Stimulated activated CD4-positive, alpha-beta T cell treated with anti-CD3 and anti-CD28 coated beads, Interleukin-15, amount 100 ng/mL, for 1 hour (primary cell): ENCODE measurements at places on chromosomes 2 and 18.

DNA sequence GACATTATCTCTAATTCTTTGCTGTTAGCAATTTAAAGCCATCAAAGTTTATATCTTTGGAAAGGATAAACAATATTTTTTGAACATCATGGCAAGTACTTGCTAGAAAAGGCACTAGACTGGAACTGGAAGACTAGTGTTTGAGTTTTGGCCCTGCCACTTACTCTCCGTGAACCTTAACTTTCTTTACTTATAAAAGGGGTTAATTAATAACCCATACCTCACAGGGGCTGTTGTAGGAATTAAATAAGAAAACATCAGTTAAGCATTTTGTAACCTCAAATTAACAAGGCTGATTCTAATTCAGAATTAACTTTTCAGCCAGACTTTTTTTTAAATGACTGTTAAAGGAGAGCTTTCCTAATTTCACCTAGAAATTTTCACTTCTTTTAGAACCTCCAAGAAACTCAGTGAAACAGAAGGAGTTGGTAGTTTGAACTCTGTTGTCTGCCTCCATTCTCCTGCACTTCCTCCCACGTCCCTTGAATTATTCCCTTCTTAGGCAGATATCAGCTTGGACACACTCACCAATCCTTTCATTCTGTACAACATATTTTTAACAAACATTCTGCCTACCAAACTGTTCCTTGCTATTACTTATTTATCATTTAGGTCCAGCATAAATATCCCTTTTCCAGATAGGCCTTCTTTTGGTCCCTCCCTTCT lies 79.5 kb downstream of the COX7A2L start:
- DNase-seq: no peak

DNA sequence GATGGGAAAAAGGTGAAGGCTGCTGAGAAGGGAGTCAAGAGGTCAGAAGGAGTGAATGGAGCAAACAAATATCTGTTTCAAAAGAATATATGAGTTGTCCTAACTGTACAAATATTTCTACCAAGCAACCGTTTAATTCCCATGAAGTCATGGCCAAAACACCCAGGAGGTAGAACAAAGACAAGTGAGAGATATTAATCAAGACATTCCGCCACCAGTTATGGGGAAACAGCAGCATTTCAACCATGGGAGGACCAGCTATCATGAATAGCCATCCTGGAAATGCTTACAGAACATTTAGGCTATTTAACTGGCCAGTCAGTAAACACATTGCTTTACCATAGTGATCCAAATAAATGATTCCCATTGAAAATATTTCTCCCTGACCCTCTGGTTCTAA lies 396.3 kb downstream of the IRS1 start:
- no peak for DNase-seq

DNA sequence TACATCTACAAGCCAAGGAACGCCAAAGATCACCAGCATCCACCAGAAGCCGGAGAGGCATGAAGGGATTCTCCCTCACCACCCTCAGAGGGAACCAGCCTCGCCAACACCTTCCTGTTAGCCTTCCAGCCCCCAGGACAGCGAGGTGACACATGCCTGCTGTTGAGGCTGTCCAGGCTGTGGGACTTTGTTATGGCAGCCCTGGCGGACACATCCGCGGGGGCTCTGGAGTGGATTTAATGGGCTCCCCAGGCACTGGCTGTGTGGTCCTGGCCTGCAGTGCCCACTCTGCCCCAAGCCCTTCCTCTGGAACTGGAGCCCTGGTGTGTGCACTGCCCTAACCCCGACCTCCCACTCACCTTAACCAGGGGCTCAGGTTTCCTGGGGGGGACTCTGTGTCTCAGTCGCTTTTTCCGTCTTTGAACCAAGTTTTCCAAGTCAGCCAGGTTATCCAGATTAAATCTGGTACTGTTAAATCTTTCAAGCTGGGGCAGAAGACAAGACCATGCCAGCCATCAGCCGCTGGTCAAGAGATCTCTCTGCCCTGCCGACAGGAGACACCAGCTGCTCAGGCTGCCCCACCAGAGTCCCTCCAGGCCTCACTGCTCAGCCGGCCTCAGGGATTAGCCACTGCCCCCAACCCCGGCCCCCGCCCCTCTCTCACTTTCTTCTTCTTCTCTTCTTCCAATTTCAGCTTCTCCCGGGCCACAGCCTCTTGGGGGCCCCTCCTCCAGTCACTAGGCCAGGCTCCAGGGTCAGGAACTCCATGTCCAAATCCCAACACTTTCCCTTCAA lies 1.9 kb downstream of the ANKRD23 start:
- no peak for DNase-seq

DNA sequence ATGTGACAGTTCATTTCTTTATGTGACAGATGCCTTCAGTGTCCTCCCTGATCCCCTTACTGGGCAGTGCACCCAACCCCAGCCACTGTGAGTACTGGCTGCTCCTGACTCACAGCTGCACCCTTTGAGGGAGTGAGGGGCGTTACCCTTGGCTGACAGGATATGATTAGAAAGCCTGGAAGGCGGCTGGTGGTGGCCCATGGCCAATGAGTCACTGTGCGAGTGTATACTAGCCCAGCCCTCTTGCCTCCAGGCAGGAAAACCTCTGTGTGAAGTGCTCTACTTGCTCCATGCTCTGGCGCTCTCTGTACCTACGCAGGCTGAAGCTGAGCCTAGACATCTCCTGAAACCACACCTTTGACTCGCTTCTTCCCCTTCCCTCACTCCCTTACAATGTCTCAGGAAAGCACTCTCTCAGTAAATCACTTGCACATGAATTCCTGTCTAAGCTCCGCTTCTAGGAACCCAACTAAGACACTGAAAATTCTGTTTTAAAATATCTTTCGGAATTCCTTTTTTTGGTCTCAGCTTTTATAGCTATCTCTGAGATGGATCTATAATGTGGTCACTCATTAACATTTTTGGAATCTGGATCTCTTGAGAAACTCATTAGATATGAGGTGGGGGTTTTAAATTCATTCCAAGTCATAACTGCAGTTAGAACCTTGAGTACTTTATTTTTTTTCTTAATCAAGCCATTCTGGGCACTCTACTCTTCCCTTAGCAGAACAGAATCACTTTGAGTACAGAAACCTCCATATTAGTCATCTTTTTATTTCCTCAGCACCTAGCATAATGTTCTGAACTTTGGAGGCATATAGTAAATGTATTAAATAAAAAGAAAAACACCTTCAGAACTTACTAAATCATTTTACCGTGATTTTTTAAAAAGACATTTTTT lies 25.3 kb upstream of the STAM2 start:
- no peak for DNase-seq

DNA sequence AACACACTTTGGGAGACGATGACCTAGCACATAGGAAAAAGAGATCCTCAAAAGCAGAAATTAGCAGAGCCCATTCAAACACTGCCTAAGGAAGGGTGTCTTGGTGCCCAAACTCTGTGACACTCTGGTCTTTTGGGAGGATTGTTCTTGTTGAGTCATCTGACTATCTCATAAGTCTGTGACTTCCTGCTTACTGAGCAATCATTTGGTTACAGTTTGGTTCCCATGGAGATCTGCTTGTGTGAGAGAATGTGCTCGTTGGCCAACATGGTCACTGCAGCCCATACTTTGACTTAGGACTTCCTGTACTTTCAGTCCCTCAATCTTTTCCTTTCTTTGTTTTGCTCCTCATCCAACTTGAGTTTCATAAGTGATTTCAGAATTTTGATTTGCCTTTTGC lies 602.9 kb downstream of the NYAP2 start:
- DNase-seq: no peak

DNA sequence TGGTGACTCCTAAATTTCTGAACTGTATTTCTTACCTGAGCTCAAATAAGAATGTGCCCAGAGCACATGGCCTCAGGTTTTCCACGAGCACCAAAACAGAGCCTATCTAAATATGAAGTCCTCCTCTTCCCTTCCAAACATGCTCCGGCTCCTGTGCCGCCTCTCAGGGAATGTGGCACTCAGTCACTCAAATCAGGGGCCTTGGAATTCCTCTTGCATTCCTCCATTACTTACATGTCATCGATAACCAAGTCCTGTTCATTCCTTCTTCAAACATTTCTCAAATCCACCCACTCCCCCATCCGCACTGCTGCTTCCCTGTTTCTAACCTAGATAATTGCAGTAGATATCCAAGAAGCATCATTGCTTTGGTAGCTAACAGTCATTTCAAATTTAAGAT lies 151.4 kb downstream of the CHST9 start:
- no peak for DNase-seq

- DNase-seq: no peak
Measured at GRCh38 chr18:25174324-25174723, 177.6 kb downstream of the ZNF521 start.

- no peak for DNase-seq
Measured at GRCh38 chr2:144111437-144111836, 408.5 kb downstream of the ZEB2 start.

DNA sequence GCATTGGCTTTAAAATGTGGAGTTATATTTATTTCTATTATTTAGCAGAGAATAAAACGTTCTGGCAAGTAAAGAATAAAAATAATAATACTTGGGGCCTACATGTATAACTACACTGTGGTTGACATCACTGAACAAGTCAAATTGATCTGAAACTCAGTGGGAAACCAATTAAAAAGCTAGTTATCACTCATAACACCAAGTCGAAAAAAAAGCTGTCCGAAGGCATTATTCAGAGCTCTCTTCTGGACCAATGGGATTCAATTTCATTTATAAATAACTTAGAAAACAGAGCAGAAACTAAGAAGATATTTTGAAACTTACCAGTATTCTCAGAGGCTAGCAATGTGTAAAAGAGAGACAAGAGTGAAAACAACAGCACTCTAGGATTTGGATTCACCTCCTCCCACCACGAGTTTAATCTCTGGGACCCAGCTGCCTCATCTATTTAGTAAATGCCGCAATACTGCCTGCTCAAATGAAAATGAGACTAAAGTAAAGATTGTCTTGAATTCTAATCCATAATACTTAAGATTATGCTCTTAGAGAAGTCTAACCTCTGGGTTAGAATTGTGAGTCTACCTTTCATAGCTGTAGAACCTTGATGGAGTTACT lies 128.4 kb downstream of the NBAS start:
- no peak for DNase-seq

- no peak for DNase-seq
Measured at GRCh38 chr18:79494936-79495335, 99.2 kb downstream of the NFATC1 start.

- DNase-seq: no peak
Measured at GRCh38 chr18:44949967-44950366, 269.3 kb downstream of the SETBP1 start.

DNA sequence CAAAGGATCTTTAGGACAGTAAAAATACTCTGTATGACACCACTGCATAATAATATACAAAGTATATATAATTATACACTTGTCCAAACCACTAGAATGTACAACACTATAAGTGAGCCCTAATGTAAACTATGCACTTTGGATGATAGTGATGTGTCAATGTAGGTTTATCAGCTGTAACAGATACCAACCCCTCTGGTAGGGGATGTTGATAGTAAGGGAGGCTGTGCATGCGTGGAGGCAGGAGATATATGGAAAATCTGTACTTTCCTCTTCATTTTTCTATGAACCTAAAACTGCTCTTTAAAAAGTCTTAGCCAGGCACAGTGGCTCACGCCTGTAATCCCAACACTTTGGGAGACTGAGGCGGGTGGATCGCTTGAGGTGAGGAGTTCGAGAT lies 37.5 kb upstream of the SP3 start:
- no peak for DNase-seq

- no peak for DNase-seq
Measured at GRCh38 chr2:215636816-215637215, 200.9 kb upstream of the FN1 start.

DNA sequence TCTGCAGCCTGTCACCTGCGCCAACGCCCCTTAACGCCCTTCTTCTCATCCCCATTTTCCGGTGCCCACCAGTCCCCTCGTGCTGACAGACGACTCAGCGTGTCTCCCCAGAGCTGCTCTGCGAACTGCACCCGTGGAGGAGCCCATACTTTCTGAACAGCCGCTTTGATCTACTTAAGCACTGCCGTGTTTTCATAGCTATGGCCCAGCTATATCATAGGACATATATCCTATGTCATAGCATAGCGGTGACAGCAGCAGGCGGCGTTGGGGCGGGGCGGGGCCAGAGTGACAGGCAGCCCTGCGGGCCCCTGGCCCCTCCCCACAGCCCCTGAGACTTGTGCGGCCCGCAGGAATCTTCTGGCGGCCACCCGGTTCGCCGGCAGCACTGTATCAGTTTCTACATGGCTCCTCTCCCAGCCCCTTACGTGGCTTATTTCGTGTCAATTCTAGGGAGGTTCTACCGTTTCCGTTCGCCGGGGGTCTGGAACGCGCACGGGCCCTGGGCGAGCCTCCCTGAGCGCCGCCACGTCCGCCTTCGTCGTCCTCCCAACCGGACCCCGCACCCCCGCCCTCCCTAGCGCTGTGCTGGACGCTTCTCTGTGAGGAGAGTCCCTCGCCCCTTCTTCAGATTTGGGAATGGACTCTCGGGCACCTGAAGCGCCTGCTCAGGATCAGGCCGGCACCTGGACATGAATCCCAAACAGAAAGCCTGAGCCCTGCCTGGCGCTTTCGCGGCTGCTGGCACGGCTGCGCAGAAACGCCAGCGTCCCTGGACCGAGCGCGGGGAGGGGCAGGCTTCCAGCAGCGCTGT lies 35.4 kb downstream of the PTPN18 start:
- DNase-seq: no peak

- no peak for DNase-seq
Measured at GRCh38 chr2:9206991-9207640, 504 bp downstream of the ASAP2 start.

DNA sequence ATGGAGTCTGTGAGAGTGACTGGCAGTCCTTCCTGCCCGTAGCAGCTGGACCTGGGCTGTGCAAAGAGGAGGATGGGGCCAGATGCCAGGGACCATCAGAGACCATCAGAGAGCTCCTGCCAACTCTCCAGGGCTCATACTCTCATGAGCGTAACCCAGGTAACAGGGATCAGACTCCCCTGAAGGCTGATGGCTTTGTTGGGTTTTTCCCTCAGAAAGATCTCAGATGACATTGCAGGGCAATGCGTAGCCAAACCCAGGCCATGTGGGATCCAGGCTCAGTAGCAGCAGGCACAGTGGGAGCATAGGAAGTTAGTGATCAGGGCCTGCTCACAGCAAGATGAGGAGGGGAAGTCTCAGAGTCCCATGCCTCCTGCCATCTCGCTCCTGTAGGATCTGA lies 218.0 kb downstream of the LOXHD1 start:
- no peak for DNase-seq

- no peak for DNase-seq
Measured at GRCh38 chr2:154489266-154489858, 209.1 kb upstream of the KCNJ3 start.

GRCh38 chr2:45918463-45919159 lies 267.1 kb downstream of the PRKCE start:
- no peak for DNase-seq
